ENCODE measurements at places on chromosomes 11 and 22.

DNA sequence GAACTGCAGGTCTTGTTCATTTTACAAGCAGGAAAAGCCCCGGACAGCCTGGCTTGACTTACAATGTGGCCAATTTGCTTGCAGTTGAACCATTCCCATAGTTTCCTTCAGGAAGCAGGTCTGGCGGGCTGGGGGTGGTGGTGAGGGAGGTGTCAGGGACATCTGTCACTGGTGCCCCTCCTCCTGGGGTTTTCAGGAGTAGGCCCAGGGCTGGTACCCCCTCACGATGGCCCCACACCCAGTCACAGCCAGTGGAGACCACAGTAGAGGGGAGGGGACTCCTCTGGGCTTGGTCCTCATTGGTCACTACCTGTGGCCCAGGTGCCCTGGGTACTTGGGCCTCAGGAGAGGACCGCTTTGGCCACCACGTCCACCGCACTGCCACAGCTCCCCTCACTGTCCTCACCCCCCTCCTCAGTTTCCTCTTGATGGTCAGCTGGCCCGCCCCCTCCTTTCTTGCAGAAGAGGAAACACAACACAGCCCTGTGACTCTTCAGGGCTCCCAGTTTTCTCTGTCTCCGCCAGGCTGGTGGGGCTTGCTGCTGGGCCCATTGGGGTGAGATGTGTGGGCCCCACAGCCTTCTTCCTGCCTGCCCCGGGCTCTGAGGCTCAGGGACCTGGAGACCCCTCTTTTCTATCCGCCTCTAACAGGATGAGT is 39.8 kb upstream of the SHISAL1 start:
- DNase-seq = no peak

- DNase-seq = no peak
Measured at GRCh38 chr11:9868641-9869040, 204.8 kb downstream of the SWAP70 start.

DNA sequence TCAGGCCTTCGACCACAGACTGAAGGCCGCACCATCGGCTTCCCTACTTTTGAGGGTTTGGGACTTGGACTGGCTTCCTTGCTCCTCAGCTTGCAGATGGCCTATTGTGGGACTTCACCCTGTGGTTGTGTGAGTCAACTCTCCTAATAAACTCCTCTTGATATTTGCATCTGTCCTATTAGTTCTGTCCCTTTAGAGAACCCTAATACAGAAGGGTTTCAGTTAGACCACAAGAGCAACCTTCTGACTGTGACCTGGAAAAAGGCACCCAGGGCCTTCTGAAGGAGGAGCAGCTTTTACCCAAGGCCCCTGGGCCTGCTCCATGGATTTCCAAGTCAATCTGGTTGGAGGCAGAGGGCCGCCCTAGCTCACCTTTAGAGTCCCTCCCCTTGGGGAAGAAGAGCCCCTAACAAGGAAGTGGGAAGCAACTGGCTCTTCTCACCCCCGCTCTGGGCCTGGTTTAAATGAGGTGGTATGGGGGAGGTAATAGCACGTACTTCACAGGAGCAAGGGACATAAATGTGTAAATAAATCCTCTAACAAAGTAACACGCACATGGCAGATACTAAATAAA is 11.2 kb upstream of the CHST1 start:
- no peak for DNase-seq

- DNase-seq = no peak
Measured at GRCh38 chr22:17152340-17152739, 6.7 kb downstream of the HDHD5 start.

DNA sequence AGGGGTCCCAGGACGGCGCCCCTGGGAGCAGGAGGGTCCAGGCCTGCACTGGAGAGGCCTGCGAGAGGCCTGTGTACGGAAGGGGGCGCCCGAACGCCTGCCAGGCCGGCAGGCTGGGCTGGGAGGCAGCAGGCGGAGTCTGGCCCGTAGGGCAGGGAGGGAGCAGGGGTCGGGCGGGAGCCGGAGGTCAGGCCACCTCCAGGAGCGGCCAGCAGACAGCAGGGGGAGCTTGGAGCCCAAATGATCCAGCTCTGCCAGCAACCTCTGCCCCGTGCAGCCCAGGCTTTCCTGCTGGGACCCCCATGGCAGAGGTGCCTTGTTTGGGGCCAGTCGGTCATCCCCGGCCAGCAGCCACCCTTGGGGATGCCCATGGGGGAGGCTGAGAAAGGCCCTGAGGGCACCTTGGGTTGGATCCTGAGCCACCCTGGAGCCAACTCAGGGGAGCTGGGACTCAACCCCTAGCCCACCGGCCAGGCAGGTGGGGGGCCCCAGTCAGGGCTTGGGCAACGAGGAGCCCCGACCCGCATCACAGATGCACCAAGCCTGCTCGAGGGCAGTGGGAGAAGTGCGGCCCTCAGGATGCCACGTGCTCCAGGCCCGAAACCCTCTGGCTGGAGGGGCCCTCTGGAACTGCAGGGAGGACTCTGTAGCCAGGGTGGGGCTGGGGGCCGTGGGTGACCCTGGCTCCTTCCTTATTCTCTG is 9.6 kb upstream of the SYT8 start:
- no peak for DNase-seq

- DNase-seq = no peak
Measured at GRCh38 chr11:12377824-12378593, 638 bp downstream of the PARVA start.

DNA sequence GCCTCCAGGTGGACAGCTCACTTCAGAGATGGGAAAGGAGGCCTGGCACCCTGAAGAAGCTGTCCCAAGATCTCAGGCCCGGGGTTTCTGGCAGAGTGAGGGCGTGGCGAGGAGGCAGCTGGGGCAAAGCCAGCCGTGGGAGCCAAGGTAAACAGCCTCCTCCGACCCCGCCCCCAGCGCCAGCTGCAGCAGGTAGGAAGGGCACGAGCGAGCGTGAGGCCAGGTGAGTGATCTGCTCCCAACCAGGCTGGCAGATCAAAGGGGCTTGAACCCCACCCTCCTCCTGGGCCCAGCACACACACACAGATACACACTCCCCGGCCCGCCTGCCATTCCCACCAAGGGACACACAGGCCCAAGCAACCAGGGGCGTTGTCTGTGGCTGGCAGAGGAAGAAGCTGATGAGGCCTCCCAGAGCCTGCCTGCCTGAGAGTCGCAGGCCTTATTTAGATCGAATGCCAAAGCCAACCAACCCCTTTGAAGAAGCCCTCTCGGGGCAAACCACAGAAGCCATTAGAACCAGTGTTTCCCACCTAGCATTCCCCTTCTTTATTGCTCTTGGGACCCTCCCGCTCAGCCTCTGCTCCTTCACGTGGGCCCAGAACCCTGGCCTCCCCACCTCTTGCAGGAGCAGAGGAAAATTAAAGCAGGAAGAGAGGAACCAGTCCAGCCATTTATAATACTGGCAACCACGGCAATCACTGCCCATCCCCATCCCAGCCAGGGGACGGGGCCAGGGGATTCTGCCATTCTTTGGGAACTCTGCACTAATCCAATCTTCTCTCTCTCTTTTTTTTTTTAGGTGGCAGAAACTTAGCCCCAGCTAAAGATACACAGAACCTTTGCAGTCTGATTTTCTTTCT is 5.0 kb downstream of the PDGFB start:
- DNase-seq = no peak

DNA sequence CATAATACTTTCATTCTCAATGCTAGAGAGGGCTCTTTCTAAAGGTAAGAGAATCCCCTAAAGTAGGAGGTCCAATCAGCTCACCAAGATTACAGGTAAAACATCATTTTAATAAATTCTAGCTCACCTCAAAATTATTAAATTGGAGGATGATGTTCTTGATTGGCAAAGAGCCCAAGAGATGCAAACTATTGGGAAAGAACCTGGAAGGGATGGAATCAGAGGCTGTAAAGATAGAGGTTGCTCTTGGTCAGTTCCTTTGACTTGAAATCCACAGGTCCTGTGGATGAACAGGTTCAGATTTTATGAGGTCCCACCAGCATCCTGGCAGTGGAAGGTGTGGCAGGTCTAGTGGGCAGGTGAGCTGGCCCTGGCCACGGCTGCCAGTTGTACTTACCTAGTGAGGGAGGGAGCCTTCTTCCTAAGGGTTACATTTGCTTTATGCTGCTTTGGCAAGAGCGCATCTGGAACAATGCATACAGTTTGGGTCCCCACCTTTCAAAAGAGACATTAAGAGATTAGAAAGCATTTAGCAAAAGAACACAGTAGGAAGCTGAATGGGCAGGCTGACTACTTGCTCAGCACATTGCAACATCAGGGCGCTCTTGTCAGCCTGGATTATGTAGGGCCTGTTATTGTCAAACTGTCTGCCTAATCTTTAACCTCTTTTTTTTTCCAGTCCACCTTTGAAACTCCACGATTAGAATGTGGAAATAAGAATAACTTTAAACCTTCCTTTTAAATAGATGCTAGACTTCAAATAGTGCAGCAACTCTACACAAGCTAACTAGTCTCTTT is 97.0 kb downstream of the RDX start:
- no peak for DNase-seq

GRCh38 chr11:128747728-128748148 is 53.9 kb downstream of the FLI1 start:
- no peak for DNase-seq

- DNase-seq = no peak
Measured at GRCh38 chr11:85040166-85040565, 587.0 kb downstream of the DLG2 start.

DNA sequence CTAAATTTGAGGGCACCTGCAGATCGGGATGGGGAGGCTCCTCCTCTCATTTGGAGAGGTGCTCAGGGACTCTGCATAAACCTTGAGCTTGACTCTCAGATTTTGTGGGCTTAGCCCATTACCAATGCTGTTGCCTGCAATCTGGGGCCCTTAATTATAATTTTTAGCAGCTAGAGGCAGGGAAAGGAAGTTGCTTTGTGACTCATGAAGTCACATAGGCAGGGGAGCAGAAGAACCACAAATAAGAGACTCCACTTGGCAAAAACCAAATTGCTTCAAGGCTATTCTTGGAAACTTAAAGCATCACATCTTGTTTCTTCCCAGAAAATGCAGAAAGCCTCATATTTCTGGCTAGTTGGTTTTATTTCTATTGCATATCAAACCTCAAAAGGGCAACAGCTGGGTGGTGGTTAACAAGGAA is 46.9 kb downstream of the MICAL2 start:
- no peak for DNase-seq

DNA sequence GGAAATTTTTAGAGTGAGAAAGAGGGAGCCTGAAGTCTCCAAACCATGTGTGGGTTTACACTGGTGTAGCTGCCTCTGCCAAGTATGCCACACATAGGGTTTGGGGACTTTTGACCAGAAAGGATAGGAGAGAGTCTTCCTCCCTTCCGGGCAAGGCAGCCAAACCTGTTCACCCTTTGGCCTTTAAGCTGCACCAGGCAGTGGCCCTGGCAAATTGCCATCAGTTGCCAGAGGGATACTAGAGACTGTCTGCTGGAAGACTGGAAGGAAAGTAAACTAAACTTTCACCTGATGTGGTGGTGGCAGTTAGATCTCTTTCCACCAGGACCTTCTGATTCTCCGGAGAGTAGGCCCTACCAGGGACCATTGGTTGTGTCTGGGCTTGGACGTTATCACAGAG is 1263.2 kb downstream of the FAM181B start:
- no peak for DNase-seq

DNA sequence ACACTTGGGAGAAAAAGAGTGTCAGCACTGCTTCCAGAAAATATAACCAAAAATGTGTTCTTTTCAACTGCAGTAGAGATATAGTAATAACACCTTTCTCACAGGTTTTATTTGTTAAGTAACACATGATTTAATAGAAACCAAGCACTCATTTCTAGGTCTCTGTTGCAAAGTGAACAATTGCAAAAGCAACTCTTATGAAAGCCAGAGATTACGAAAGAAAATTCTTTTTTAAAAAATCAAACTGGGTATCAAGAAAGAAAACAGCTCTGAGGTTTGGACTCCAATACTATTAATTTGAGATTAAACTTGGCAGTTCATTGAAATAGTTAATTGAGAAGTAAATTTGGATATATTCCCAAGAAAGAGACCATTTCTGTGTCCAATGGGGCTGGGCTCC is 9.8 kb upstream of the XKR3 start:
- no peak for DNase-seq

DNA sequence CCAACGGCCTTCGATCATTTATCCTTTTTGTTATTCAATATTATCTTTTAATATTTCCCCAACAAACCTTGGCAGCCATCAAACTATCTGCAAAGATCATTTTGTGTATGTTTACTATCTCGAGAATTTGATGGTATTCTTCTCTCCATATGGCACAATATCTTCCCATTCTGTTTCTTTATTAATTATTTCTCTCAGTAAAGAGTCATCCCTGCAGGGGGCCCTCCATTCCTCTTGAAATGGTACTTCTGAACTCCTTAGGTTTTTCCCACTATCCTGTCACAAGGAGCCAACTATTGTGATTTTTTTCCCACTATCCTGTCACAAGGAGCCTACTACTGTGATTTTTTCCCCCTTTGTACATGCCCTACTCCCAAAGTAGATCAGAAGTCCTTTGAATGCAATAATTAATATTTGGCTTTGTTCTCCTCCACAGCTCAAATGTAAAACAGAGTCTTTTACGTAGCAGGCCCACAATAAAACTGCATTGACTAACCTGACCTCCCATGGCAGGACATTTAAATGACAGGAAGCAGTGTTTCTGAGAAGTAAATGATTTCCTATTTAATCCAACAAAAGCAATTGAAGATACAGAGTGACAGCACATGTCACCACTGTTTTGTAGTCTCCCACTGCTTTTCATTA is 43.3 kb downstream of the PDGFD start:
- no peak for DNase-seq

GRCh38 chr11:32527261-32528175 is 56.1 kb upstream of the EIF3M start:
- DNase-seq = peak; percentile 32

DNA sequence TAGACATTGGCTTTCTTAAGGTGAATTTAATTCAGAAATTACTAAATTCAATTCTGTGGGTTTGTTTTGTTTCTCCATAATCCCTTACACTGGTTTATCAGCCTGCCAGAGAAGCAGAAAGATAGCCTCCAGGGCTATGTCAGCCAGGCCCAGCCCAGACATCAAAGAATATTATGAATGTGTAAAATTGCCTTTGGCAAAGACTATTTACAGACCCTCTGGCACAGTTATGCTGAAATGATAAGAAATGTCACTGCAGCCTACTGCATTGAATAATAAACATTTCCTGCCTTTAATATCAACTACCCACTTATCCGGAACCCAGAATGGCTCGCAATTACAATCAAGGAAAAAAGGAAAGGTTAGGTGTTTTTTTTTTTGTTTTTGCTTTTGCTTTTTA is 562.5 kb upstream of the LRRC4C start:
- no peak for DNase-seq

DNA sequence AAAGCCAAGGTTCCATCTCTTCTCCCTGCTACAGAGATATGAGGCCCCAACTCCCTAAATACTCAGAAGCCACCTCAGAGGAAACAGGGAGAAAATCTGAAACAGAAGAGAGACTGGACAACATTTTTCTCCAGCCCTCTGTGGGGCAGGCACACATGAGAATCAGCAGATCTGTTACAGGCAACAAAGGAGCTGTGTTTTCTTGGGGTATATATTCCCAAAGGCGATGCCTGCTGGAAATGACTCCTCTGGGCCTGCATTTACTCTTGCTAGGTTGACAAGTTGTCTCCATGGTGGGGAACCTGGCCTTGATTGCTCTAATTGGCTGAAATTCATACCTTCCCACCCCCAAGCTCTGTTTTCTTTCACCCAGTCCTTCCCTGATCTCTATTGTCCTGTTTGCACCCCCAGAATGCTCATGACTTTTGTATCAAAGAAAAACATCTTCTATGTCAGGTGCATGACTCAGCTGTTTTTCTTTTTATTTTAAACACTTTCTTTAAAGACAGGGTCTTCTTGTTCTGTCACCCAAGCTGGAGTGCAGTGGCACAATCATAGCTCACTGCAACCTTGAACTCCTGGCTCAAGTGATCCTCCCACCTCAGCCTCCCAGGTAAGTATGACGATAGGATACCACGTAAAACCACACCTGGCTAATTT is 23.5 kb upstream of the P2RY6 start:
- no peak for DNase-seq

GRCh38 chr22:39349506-39349966 is 255 bp upstream of the SYNGR1 start:
- DNase-seq = no peak
